ENCODE measurements at places on chromosomes 6 and 20. TPM values are rescaled to one million over a fixed set of nuclear protein-coding genes. Genes with fewer than 3 reads are reported as not detected.

- no peak for DNase-seq
Observed at GRCh38 chr6:91487696-91488392, 901.0 kb upstream of the MAP3K7 start.

Gene OLIG3
- total RNA-seq, result not detected

- DNase-seq, result no peak
Observed at GRCh38 chr6:165721356-165721755, 58.3 kb upstream of the PDE10A start.

GRCh38 chr20:22686097-22686496 is 101.7 kb upstream of the FOXA2 start:
- peak; percentile 68 for DNase-seq

Gene PKIG
- 180 TPM for total RNA-seq

- DNase-seq, result no peak
Observed at GRCh38 chr6:27775796-27776184, 136.4 kb downstream of the OR2B2 start.

DNA sequence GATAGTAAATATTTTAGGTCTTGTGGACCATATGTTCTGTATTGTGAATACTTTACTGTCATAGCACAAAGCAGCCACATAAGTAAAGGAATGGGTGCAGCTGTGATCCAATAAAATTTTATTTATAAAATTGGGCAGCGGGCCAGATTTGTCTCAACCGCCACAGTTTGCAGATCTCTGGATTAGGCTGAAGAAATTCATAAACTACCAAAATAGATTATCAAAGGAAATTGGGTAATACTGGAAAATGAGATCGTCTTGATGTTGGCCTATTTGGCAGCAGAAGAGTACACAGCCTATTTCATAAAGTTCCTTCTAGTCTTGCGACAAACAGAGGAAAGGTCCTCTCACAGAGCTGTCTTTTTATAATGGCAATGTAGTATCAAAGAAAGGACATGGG is 69.8 kb downstream of the DZANK1 start:
- DNase-seq, result no peak

Gene SPEF1
- total RNA-seq, result 0.32 TPM

DNA sequence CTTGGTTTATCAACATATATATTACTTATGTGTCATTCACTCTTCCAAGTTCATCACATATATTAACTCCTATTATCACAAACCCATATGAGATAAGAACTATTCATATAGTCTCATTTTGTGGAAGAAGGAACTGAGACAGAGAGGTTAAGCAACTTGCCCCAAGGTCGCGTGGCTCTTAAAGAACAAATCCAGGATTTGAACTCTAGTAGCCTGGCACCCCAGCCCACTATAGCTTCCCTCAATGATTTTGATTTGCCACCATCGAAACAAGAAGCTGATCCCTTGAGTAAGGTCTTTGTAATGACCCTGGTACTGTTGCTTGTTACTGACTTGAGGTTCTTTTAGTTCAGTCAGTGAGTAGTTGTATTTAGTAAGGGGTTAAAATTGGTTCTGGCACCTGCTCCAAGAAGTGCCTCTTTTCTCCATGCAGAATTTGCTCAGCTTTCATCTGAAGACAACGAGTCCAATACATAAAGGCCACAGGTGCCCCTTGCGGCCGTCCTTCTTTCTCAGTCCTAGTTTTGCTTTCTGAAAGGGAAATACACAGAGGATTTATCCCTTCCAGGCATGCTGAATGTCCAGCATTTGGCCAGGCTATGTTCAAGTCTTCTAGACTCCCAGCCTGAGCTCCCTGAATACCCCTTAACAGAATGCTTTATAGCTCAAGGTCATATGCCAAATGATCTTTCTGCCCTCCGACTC is 253.0 kb downstream of the TBC1D7 start:
- DNase-seq, result no peak

Gene TFAP2C
- total RNA-seq, result 0.16 TPM

DNA sequence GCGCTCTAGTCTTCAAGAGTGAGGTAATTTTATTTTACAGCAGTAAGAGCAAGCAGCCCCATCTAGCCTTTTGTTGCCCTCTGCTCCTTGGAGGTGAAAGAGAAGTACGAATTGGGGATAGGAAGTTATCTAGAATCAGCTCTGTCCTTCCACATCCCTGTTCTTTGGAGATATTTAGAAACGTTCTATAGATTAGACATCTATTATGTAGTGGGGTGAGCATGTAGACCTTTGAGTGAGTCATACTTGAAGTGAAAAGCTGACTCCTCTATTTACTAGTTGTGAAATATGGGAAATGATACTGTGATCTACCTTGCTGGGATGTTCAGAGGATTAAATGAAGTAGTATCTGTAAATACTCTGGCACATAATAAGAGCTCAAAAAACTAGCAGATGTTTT is 36.0 kb upstream of the SLC35D3 start:
- DNase-seq, result no peak

DNA sequence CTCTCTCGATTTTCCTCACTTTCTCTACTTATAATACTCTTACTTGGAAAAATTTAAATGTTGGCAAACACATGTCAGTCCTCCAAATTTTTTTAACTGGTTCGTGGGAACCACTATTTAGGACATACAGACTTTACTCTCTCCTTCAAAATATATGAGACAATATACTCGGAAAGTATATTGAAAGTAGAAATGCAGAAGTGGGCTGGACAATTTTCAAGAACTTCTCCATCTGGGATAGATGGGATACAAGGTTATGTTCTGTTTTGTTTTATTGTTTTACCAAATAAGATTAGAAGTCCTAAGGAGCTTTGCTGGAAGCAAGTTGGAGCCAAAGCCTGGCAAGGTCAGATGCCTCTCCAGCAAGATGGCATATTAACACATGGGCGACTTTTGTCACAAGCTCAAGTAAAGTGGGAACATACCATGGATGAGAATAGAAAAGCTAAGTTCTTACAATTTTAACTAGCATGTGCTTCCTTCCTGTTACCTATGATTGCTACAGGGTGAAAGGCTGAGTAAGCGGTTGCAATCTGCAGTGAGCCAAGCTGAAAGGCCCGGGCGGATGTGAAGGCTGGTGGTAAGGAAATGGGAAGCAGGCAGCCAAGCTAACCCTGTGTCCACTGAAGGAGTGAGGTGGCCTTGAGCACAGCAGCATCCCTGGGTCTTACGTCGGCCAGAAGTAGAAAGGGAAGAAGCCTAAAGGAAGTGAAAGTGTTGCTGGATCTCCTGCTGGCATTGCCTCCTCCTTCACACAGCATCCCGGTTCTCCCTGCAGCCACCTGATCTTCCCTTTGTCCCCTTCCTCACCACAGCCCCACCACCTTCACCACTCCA is 7.1 kb downstream of the MAP3K5 start:
- peak; percentile 74 for DNase-seq

DNA sequence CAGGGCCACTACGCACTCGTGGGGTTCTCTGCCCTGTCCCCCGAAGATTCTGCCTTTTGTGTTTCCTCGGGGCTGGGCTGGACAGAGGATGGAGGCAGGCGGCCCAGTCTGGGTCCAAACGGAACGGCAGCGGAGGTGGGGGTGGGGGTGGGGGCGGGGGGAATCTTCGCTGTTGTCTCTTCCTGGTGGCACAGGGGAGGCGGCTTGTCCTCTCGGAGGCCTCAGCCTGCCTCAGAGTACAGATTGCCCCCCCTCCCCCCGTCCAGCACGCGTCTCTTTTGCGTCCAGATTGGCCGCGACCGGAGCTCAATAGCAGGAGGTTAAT is 1.4 kb upstream of the INSM1 start:
- no peak for DNase-seq

Gene CPNE5
- 10.0 TPM for total RNA-seq

DNA sequence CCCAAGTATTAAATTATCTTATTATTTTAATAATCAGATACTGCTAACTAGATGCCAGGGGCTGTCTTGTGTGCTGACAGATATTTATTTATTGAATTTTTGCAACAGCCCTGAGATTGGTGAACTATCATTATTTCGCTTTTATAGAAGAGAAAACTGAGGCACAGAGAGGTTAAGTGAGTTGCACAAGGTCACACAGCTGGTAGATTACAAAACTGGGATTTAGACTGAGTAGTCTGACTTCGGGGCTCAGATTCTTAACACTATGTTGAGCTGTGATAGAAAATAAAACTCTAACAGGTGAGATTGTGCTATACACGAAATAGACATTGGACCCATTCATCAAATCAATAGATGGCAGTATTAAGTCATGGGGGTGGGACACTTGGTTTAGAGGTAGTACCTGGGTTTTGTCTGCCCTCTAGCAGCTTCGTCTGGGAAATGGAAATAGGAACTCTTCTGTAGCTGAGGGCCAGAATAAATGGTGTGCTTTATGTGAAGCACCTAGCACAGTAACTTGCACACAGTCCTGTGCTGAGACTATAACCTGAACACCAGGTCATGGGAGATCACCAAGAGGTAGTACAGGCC is 113.4 kb downstream of the B3GAT2 start:
- DNase-seq, result no peak

Gene RSPH4A
- not detected for total RNA-seq

DNA sequence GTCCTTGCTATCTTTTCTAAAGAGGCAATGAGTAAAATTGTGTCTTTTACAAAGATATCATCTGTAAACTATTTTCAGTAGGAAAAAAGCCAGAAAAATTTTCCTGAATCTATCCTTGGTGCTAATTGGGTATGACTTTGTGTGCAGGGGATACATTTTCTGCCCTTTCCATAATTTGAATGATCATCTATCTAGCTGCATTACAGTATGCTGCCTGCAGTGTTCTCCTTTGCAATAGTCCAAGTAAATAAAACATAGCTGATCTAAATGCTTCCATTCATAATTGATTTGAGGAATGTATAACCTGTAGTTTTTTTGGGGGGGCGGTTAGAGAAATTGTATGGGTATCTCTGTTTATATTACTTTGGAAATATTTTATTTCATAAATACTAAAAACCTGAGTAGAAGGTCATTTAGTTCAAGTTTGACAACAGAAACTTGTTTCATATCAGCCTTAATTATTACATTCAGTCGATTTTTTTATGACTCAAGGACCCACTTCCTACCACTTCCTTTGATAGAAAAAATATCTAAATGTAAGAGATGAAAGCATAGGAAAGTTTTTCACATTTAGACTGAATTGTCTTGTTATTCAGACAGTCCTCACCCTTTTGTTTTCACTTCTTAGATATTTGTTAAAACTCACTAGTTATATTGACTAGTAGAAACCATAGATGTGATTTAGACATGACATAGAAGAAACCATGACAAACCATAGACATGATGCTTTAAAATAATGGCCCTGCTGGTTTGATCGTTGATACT is 75.3 kb downstream of the AIG1 start:
- no peak for DNase-seq

DNA sequence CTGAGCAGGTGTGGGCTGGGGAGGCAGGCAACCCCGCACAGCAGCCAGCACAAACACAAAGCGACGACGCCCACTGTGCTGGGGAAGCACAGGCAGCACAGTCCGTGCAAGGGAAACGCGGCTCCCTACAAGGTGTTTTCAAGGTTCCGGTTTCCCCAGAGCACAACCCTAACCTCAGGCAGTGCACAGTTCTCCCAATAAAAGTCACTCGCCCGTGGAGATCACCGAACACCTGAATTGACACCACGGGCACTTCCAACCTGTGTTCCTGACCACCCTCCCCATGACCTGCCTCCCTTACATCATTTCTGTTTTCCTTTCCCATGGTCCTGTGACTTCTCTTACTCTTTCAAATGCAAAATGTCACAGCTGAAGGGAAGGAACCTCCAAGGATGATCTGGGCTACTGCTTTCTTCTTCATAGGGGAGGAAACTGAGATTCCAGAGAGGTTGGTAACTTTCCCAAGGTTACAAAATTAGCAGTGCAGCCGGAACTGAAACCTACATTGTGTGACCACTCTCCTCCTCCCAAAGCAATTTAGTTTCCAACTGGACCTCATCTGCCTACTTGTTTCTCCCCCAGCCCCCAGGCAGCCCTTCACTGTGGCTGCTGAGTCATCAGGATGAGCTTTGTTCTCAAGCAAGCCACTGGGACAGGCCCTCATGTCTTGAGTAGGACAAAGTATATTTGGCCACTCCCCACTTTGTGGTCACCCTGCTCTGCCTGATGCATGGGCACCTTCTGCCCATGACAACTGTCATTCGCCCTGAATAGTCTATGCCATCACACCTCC is 125.3 kb downstream of the ATXN1 start:
- no peak for DNase-seq

DNA sequence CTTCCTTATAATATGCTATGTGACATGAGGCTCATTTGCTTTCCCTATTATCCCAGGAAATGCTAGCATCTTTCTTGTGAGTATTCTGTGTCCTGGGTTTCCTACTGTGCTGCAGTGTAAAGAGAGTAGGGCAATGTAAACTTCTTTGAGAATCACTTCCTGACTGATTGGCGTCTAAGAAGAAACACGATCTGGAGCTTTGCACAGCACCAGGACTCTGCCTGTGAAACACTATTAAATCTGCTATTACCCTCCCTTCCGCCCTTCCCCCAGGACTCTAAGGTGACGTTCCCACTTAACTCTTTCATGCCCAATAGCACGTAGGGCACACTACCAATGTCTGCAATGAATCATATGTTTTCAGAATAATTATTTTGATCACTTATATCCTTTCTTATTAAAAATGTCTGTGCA is 607.3 kb upstream of the CITED2 start:
- DNase-seq, result no peak

DNA sequence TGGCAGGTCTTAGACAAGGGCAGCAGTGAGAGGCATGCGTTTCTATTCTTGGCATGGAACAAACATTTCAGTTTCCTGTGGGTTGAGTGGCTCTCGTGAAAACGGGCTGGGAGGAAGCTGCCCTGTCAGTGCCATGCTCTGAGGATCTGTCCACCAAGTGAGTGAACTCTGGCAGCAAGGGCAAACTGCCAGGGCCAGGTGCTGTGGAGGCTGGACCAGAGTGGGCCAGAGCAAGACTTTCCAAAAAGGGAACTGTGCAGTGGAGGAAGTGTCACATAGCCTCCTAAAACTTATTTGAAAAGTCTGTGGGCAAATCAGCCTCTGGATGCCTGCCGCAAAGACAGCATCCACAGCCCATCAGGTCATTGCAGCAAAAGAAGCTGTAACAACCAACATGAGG is 44.2 kb upstream of the TAB2 start:
- peak; percentile 70 for DNase-seq

Gene BMP6
- total RNA-seq, result 2.6 TPM

GRCh38 chr20:63577317-63577894 is 3.4 kb upstream of the HELZ2 start:
- peak; percentile 86 for DNase-seq

Gene PPP1R11
- total RNA-seq, result 40.9 TPM

- DNase-seq, result no peak
Observed at GRCh38 chr20:54629632-54630031, 154.2 kb downstream of the DOK5 start.

Gene ZSCAN12
- total RNA-seq, result 1.9 TPM

Gene VNN1
- 1.7 TPM for total RNA-seq

DNA sequence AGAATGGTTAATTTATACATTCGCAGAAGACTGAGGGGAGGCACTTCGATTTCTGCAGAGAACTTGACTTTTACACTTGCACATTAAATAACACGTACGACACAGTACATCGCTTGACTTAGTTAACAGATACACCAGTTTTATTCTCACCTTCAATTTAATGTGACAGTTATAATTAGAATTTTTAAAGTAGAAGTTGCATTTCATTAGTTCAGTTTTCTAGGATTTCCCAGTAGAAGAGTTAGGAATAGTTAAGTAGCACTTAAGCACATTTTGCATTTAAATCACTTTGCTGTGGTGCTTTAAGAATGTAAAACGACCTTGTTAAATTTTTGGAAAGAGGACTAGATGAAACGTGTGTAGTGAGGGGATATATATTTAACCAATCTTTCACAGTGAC is 1.6 kb upstream of the BEND3 start:
- no peak for DNase-seq

Gene GSTA2
- not detected for total RNA-seq

Gene APCDD1L
- total RNA-seq, result 0.54 TPM

GRCh38 chr20:41100001-41100480 is 37.3 kb upstream of the PLCG1 start:
- no peak for DNase-seq
